ENCODE measurements at places on chromosomes 1 and 21.

DNA sequence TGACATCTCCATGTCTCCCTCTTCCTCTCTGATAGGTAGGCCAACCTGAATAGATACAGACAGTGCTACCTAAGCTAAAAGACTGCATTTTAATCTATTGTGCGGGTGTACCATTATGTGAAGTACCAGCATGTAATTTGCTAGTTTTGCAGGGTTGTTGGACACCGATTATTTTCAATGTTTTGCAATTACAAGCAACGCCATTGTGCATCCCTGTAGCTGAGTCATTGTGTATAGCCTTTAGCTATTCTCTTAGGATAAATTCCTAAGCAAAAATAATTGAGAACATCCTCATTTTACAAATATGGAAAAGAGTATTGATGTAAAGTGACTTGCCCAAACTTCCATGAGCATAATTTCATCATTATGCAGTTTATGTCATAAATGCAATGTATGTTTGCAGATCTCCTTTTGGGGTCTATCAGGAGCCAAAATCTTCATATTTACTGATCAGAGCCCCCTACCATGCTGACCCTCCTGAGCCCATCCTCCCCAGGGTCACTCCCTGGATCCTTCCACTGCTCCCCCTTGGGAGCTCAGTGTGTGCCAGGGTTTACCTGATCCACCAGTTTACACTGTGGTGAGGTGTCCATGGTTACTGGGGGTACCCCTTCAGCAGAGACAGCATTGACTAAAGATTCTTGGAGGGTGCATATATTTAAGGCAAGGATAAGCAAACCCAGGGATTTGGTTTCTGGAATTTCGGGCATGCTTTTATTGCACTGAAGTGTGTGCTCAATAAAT, 80.6 kb downstream of the CCDC185 start:
- no peak for DNase-seq

DNA sequence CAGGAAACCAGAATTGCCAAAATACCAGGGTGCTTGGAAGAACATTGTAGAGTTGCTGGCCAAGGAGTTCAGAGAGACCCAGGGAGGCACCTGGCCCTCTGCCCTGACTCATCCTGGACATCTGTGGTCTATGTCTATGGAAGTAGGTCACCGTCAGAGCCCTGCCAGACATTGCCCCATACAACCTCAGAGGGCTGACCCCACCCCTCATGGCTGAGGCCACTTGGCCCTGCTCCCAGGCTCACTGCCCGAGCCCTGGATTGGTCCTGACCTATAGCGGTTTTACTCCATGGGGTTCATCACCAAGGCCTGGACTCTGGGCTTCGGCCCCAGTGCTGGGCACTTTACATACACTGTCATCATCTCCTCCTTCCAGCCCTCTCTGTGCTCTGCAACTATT, 233.1 kb downstream of the PTPRU start:
- DNase-seq = no peak

DNA sequence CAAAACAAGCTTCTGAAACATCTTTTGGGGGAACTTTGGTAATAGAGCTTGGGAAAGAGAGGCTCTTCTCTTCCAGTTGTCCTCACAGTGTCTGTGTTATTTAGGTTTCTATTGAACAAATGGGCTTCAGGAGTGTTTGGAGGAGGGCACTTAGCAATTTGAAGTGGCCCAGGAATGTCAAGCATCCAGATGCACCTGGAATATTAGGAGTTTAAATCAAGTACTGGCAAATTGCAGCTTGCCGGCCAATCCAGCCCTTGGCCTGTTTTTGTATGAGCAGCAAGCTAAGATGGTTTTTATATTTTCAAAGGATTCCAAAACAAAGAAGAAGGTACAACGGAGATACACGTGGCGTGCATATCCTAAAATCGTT, 94.7 kb downstream of the CCDC185 start:
- DNase-seq = no peak

DNA sequence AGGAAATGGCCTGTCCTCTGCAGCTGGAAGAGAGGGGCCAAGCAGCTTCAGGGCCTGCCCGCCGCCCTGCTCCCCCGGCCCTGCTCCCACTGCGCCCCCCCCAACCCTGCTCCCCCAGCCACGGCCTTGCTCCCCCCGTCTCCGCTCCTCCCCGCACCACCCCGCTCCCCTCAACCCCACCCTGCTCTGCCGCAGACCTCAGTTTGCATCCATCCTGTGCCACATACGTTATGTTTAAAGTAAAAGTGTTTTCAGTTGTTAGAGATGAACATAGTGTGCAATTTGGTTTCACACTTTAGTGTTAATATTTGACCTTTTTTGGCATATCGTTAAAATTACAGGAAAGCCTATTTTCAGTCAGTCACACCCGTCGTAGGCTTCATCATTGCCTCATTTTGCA, 34.1 kb upstream of the DIP2A start:
- DNase-seq = peak; percentile 46

DNA sequence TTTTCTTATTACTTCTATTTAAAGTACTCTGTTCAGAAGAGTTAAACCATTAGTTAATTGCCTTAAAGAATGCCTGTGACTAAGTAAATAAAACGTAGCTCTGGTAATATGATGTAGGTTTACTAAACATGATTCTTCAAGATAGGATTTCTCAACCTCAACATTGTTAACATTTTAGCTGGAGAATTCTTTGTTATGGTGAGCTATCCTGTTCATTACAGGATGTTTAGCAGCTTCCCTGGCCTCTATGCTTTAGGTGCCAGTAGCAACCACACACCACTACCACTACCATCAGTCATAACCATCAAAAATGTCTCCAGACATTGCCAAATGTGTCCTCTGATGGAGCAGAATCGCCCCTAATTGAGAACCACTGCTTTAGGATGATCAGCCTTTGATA, 10.7 kb downstream of the RPF1 start:
- DNase-seq = no peak

GRCh38 chr1:171999756-172000155, 158.5 kb downstream of the DNM3 start:
- no peak for DNase-seq

GRCh38 chr1:99456536-99456935, 189.4 kb upstream of the PALMD start:
- no peak for DNase-seq

GRCh38 chr1:2956576-2956975, 64.7 kb upstream of the ACTRT2 start:
- no peak for DNase-seq

DNA sequence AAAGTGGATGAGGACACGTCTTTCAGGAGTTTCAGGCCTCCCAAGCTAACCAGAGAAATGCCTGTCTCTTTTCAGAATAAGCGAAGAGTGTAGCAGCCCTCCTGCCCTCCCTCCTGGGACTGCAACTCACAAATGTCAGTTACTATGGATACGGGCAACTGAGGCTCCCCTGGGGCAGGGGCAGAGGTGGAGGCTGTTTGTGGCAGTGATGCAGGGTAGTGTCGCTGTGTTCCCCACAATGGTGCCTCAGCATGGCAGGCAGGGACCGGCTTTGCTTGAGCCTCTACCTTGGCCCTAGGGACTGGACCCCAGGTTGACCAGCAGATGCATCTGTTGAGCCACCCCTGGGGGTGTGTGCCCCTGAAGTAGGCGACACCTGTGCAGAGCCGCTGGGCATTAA, 10.2 kb downstream of the NFASC start:
- DNase-seq = no peak

- DNase-seq = no peak
Measured at GRCh38 chr1:38611664-38612211, 247.8 kb downstream of the RRAGC start.

GRCh38 chr1:10514490-10515235, 39.9 kb downstream of the PEX14 start:
- peak; percentile 45 for DNase-seq

GRCh38 chr1:234722904-234723720, 113.1 kb upstream of the IRF2BP2 start:
- DNase-seq = peak; percentile 81

- no peak for DNase-seq
Measured at GRCh38 chr1:18360251-18360650, 120.5 kb upstream of the KLHDC7A start.

GRCh38 chr1:51744506-51745303, 127.8 kb downstream of the OSBPL9 start:
- DNase-seq = no peak

GRCh38 chr1:220157738-220158137, 63.8 kb downstream of the IARS2 start:
- no peak for DNase-seq

GRCh38 chr1:82950606-82951200, 1048.2 kb downstream of the TTLL7 start:
- DNase-seq = no peak

- DNase-seq = no peak
Measured at GRCh38 chr21:46215436-46216131, 13.0 kb downstream of the LSS start.

- no peak for DNase-seq
Measured at GRCh38 chr1:171366085-171366484, 52.1 kb downstream of the FMO4 start.

GRCh38 chr1:41539418-41539805, 54.9 kb upstream of the EDN2 start:
- DNase-seq = no peak

DNA sequence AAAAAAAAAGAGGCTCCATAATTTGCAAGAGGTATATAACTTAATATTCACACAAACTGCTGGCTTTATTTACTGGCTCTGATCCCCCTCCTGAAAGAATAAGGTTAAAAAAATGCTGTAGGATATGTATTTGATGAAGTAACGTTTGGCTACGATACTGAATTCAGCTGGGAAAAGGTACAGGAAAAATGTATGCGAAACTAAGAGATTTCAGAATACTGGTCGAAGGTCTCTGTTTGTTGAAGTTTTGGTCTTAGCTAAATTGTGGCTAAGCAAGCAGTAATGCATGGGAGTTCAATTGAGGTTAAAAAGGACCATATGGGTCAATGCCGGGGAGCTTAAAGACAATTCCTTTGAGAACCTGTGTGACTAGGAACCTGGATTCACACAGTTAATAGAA, 355.5 kb upstream of the NCAM2 start:
- no peak for DNase-seq

DNA sequence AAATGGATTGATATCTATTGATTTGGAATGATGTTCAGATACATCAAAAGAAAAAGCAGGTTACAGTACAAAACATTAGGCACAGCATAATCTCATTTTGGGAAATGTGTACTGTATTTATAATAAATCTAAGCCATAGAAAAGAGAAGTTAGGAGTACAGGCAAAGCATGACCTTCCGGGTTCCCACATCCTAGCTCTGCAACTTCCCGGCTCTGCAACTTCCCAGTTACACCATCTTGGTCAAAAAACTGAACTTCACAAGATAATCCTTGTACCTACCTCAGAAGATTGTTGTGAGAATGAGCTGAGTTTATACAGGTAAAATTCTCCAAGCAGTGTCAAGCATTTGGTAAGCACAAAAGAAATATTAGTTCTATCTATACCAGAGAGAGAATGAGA, 21.7 kb upstream of the SLC44A3 start:
- DNase-seq = no peak

GRCh38 chr21:37525810-37526209, 159.2 kb downstream of the DYRK1A start:
- no peak for DNase-seq

DNA sequence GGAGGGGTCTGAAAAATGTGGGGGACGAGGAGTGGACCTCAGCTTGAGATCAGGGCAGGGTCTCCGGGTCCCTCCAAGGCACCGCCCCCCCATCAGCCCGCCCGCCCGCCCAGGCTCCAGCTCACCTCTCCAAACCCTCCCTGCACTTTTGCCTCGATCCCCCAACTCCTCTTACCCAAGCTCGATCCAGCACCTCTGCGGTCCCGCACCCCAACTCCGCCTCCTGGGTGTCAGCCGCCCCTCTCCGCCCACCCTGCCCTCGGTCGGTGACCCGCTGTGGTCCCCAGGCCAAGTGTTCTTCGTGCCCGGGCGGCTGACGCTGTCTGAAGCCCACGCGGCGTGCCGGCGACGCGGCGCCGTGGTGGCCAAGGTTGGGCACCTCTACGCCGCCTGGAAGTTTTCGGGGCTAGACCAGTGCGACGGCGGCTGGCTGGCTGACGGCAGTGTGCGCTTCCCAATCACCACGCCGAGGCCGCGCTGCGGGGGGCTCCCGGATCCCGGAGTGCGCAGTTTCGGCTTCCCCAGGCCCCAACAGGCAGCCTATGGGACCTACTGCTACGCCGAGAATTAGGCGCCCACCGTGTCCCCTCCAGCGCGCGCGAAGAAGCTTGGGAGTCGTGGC, 5.7 kb downstream of the HAPLN2 start:
- no peak for DNase-seq

GRCh38 chr1:84971957-84972356, 25.0 kb downstream of the MCOLN2 start:
- DNase-seq = no peak

- no peak for DNase-seq
Measured at GRCh38 chr1:226059709-226060108, 2.8 kb upstream of the H3-3A start.

DNA sequence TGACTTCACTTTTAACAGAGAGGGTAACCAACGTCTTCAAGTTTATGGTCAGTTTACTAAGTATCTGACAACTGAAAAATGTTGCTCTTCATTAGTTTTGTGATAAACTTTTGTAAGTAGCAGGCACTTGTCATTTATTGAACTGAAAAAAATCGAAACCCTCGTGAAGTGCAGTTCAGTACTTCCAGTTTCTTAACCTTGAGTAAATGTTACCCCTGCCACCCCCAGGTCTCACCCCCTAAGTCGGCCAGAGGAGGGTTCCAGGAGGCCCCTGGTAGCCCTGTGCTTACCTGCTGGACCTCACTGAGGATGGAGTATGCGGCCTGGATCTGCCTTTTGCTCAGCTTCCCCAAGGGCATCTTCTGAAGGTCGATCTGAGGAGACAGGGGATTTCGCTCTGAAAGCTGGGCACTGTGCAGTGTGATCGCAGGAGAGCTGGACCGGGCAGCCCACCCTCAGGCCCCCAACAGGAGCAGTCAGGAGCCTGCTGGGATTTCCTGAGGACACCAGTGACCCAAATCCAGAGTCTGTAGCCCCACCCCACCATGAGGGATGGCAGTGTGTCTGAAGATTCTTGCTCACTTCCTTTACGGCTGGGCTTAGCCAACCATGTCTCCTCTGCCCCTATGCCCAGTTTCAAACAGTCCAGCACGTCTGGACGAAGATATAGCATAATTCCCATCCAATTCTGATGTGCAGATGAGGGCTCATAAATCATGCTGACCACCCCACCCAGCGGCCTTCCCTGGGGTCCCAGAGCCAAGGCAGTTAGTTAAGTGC, 37.6 kb downstream of the PARP1 start:
- DNase-seq = no peak

DNA sequence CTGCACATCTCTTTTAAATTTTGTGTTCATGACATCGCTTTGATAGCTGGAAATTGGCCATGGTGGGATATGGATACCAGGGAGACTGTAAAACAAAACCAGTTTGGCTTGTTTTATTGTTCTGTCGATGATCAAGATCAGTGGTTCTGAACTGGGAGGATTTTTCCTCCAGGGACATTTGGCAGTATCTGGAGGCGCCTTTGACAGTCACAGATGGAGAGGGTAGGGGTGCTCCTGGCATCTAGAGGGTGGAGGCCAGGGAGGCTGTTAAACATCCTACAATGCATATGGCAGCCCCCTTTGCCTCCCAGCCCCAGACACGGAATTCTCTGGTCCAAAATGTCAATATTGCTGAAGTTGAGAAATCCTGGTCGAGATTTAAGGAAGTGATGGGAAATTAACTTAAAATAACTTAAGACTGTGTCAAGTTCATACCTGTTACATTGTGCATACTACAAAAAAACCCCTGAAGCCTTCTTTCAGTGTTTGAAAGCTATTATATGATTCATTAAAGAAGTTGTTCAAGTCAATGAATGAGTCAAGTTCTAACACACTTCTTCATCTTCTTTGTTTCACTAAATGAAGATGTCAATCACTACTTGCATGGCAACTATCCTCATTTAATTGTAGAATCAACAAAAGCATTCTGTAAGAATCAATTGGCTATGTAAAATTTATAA, 150.9 kb downstream of the KCNJ6 start:
- DNase-seq = no peak

Data from CD4-positive, alpha-beta T cell treated with Interleukin-2 at 100 ng/mL for 4 hours (primary cell).